Body of pancreas (tissue), 4 donors: ENCODE measurements at places on chromosomes 3 and 15.

- DNase-seq: peak; percentile 90
Measured at GRCh38 chr15:43329960-43330779, at the start of gene LCMT2. Gene LCMT2, minus strand, starts transcription at chr15:43330573. Its CDS starts 84 bp downstream, at chr15:43330489.

DNA sequence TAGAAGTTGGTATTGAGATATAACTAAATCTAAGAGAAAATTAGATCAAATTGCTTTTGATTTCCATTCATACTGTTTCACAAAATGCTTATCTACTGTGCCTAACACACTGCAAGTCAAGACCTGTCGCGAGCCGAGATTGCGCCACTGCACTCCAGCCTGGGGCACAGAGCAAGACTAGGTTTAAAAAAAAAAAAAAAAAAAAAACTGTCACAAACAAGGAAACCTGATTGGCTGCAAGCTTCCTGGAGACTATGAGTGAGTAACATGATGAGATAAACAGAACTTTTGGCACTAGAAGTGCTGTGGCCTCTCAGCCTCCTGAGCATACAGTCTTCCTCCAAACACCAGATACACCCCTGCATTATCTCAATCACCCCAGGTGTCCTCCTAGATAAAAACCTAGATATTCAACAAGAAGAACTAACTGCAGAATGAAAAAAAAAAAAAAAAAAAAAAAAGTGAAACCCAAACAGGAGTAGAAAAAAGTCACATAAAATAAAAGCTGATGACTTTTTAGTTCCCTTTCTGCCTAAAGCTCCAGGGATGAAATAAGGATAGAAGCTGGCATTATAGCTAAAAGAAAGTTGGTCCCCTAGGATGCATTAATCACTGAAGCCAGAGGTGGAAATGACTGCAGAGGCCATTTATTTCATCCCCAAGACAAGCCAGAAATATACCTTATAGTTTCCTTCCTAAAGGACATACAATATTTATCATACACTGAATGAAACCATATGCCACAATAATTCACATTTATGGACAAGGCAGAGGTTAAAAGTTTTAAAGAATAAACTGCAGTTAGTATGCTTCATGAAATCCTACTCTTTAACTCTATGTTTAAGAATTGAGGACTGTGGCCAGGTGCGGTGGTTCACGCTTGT, 82.4 kb downstream of the P3H2 start:
- DNase-seq: peak; percentile 4

- DNase-seq: no peak
Measured at GRCh38 chr3:107184375-107184774, 192.9 kb upstream of the CCDC54 start.

DNA sequence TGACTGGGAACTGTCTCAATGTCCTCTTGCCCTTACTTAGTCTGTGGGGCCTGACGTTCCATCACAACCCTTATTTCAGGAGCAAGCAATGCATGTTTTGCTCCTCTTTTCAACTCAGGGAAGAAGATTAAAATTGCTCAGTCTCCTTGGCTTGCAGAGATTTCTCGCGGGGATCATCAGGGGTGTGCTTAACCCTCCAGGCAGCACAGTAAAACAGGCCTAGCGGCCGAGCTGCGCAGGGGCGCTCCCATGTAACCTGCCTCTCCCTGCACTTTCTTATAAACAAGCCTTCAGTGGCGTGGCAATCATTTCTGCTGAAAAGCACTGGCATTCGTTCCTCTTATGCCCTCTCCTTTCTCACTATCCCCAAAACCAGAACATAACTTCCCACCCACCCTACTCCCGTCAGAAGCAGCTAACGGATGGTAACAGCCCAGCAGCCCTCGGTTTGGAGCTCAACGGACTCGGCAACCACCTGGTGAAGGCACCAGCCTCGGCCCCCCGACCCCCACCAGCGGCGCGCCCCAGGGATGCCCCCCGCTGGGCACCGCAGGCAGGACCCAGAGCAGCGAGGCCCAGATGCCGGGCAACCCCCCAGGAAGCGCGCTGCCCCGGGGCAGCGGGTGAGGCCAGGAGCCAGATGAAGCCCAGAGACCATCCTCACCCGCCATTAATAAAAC, 1.1 kb downstream of the MCF2L2 start:
- DNase-seq: no peak
